ENCODE measurements at places on chromosomes 6 and 20.

- DNase-seq = no peak
Observed at GRCh38 chr20:10848810-10849370, 175.1 kb upstream of the JAG1 start.

GRCh38 chr6:89508755-89509563 is 76.0 kb downstream of the ANKRD6 start:
- no peak for DNase-seq

DNA sequence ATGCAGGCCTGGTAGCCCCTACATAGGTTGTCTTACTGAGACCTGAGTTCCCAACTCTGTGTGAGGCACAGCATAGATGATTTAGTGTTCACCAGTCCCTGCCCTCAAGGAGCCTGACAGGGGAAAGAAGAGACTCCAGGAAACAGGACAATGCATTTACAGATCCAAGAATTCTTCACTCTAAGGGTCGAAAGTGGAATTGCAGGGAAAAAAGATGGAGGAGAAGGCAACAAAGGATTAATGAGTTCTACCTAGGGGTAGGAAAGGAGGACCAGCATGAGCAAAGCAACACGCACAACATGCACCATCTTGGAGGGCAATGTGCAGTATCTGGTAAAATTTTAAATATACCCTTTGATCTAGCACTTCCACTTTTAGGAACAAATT is 5.9 kb downstream of the SPAG4 start:
- DNase-seq = no peak

DNA sequence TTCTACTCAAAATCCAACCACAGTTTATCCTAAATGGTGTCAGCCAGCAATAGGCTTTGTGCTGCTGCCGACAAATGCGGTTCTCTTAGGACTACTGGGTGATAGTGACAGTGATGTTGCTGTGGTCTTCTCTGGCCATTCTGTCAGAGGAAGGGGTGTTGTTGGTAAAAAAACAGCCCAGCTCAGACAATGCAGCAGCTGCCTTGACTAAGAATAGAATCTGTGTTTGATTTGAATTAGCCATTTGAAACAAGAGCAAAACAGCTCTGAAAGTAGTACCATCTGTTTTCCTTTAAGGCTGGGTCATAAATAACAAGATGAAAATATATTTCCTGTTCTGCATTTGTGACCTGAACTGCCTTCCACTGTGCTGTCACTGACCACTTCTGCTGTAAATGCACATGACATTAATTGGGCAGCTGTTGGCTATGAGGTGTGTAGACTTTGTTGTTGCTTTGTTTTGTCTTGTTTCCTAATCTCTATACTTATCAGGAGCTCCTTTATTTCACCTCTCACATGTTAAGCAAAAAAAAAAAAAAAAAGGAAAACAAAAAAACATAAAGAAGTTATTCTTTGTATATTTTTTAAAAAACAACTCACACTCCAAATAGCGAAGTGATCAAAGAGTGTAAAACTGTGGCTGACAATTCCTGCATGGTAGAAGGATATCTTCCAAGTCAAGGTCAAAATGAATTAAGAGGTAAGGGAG is 497.8 kb upstream of the ARID1B start:
- no peak for DNase-seq

DNA sequence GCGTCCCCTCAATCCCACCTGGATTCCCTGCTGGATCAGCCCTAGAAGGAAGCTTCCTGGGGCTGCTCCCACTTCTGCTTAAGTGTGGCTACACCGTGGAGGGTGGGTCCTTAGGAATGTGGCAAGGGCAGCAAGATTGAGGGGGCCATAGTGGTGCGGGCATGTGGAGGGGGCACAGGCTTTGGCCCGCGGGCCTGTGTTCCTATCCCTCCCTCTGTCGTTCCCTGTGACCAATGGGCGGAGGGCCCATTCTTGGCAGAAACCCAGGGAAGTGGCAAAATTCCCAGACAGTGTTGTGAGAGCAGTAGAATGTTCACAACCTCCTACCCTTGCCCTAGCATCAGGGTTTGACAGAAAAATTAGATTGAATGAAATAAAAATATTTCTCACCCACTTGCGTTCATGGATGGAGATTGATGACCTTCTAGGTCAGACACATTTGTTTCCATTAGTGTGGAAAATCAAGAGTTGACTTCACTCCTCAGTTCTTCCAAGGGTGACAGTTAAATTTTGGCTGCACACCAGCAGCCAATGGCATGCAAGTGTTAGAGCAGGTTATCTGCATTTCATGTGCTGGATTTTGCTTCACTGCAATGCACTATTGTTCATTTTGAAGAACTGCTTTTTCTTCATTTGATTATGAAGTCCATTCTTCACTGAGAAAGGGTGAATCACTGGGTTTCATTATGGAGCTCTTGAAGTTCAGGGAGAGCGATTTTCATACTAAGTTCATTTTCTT is 49.3 kb upstream of the AHI1 start:
- no peak for DNase-seq
